CD4-positive, alpha-beta T cell treated with Interleukin-4 for 1 hour (primary cell): ENCODE measurements at places on chromosomes 2 and 18.

- no peak for DNase-seq
Observed at GRCh38 chr2:68423966-68424650, 43.0 kb downstream of the FBXO48 start.

- DNase-seq: no peak
Observed at GRCh38 chr18:26550998-26551694, 2.8 kb upstream of the KCTD1 start.

DNA sequence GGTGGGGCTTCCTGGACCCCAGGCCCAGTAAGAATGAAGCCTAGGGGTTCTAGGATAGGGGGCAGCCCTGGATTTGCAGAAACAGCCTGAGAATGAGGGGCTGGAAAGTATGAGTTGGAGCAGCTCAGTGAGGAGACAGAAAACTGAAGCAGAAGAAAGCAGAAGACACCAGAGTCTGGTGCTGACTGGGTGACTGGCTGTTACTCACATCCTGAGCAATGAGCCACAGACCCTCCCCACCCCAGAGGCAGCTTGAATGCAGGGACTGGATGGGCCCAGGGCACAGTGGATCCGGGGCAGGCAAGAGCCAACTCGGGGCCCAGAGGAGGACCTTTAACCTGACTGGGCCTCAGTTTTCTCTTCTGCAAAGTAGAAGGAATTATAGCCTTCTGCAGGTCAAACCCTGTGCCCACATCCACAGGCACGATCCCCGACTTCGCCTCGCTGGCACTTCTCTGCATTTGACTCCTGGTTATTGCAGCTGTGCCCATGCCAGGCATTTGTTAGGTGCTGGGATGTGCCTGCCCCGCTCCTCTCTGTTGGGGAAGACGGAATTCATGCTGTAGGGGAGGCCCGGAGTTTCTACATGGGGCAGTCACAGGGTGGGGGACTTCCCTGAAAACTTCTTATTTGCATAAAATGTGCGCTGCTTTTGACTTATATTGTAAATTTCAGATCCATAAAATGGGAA is 8.5 kb downstream of the STEAP3 start:
- no peak for DNase-seq

GRCh38 chr2:108604196-108604595 is 69.9 kb downstream of the LIMS1 start:
- DNase-seq: no peak

DNA sequence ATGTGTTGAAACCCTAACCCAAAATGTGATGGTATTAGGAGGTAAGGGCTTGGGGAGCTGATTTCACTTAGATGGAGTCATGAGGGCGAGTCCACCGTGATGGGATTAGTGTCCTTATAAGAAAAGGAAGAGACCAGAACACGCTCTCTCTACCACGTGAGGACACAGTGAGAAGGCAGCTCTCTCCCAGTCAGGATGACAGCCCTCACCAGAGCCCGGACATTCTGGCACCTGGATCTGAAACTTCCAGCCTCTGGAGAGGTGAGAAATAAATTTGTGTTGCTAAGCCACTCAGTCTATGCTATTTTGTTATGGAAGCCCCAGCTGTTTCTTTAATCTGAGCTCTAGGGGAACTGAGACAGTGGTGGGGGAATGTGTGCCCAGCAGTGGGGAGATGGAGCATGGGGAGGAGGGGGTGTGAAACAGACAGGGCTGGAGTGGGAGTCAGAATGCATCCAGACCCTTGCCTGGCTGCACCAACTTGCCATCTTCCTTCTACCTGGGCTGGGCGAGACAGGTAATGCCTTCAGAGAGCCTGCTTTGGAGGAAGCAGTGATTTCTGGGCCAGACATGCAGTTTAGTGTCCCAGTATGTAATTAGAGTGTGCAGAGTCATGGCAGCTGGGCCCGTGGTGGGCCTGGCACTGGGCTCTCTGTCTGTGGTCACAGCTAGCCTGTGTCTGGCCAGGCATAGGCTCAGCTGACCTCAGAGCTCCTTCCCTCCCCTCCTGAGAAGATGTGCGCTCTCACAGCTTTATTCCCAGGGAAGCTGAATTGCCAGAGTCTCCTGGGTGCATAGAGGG is 38.1 kb downstream of the RHOB start:
- no peak for DNase-seq

DNA sequence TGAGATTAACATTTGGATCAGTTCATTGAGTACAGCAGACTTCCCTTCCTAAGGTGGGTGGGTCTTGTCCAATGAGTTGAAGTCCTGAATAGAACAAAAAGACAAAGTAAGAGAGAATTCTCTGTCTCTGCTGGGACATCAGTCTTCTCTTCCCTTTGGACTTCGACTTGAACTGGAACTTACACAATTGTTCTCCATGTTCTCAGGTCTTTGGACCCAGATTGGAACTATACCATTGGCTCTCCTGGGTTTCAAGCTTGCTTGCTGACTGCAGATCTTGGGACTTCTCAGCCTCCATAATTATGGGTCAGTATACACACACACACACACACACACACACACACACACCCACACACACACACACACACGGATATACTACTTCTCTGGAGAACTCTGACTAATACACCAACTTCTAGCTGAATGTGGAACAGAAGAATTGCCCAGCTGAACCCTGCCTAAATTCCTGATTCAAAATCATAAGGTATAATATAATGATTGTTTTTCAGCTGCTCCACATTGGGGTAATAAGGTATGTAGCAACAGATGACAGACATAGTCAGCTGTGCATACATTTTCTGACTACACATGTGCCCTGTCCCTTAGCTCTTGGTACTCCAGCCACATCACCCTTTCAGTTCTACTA is 214.0 kb downstream of the TGIF1 start:
- DNase-seq: no peak

DNA sequence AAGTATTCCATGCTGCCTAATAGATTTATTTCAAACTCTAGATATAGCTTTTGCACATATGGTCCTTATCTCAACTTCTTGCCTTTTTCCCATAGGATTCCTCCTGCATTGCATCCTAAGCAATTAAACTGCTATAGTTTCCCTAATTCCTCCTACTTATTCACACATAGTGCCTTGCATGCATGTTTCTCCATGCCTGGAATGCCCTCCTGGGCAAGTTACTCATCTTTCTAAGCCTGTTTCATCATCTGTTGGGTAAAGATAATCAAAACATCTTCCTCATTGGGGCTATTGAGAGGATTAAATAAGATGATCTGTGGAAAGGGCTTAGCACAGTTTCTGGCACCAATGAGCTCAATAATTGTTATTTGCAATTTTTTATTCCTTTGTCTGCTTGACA is 726.5 kb downstream of the SLC4A3 start:
- no peak for DNase-seq

DNA sequence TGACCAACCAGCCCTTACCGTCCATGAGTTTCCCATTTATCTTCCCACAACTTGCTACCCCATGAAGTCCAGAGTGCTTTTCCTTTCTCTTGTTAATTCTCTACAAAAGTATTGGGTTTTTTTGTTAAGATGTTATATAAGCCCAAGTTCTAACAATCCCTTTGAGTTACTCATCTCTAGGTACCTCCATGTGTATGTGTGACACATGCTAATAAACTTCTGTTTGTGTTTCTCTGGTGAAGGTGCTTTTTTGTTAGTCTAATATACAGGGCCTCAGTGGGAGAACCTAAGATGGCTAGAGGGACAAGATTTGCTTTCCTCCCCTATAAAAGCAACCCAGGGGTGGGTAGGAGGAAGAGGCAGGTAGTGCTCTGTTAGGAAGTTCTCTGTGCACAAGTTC is 31.8 kb upstream of the RMDN2 start:
- no peak for DNase-seq

DNA sequence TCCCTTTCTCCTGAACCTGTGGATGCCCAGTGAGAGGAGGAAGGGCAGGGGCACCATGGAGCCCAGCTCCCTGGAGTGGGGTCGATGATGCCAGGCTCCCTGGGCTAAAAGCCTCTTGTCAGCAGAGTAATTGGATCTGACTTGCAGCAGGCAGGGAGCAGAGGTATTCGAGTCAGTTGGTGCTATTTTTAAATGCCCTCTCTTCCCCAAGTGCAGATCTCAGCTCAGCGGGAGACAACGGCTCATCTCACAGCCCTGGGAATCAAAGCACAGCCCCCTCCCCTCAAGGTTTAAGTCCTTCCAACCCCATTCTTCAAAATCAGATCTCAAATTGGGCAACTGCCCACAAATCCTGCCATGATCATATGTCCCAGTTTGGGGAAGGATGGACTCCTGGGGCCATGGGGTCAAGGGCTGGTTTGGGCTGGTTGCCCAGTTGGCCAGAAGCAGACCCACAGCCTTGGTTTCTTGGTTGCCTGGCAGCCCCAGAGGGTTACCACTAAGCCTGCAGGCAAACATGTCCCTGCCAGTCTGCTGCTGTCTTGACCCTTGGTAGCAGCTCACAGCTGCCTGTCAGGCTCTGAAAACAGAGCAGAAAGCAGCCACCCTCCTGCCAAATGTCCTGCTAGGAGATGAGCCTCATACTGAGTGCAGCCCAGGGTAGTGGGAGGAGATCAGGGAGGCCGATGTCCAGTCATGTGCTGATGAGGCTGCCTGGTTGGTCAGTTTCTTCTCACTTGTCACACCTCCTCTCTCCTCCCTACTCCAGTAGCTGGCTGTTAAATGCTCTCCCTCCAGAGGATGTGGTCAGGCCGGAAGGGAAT is 244.9 kb downstream of the LOXHD1 start:
- DNase-seq: no peak

DNA sequence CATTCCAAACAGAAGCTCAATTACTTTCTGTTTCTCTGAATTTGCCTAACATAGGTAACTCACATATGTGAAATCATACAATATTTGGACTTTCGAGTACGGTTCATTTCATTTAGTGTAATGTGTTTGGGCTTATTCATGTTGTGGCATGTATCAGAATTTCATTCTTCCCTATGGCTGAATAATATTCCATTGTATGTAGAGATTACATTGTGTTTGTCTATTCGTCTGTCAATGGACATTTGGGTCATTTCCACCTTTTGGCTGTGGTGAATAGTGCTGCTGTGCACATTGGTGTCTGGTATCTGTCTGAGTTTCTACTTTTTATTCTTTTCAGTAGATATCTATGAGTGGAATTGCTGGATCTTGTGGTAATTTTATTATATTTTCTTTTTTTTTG is 43.9 kb downstream of the LBH start:
- DNase-seq: no peak

DNA sequence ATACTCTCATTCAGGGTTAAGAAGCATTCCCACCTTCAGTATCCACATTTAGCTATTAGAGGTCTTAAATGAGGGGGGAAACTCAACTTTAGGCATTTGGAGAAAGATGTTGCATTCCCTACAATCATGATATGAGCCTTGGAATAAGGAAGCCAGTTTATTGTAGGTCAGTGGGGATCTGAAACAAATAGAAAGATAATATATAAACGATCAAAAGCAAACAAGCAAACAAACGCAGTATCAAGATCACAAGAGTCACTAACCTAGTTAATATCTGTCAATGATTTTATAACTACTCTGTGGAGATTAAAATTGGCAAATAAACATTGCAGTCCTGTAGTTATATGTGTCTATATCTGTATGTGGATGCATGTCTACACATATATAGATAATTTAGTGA is 152.4 kb upstream of the LRATD1 start:
- no peak for DNase-seq

GRCh38 chr2:145481334-145481922 is 961.5 kb upstream of the ZEB2 start:
- DNase-seq: no peak

DNA sequence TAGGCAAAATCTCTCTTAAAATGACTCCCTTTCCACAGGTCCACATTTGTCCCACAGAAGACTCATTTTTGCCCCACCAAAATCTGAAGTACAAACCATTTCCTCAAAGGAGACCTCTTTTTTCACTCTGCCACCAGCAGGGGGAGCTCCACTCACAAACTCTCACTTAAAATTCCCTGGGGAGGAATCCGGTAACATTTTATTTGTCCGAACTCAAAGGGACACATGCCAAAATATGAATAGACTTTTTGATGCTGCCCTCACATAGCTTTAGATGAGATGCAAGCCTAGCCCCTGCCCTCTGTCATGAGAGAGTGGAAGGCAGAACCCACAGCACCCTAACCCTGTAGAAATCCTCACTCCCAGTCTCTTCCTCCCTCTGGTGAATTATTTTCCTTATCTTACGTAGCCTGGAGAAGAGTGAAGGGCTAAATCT is 57.1 kb downstream of the RMDN2 start:
- peak; percentile 60 for DNase-seq

- peak; percentile 61 for DNase-seq
Observed at GRCh38 chr2:189751080-189751658, 11.4 kb downstream of the OSGEPL1 start.

DNA sequence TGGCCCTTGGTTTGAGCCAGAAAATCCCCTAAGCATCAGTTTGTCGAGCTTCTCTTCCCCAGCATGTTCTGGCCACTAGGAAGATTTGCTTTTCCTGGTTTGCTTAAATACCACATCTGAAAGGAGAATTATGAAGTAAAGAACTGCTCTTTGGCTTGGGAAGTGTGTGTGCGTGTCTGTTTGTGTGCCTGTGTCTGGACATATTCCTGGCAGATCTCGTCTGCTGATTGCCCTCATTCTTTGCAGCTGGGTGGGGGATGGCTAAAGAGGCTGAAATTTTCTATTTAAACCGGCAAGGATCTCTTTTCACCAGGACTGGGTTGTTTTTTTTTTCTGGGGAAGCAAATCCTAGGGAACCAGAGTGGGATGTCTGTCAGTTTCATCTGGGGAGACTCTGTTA is 57.3 kb upstream of the MBOAT2 start:
- no peak for DNase-seq

- DNase-seq: no peak
Observed at GRCh38 chr2:25499157-25499556, 157.4 kb upstream of the DNMT3A start.

DNA sequence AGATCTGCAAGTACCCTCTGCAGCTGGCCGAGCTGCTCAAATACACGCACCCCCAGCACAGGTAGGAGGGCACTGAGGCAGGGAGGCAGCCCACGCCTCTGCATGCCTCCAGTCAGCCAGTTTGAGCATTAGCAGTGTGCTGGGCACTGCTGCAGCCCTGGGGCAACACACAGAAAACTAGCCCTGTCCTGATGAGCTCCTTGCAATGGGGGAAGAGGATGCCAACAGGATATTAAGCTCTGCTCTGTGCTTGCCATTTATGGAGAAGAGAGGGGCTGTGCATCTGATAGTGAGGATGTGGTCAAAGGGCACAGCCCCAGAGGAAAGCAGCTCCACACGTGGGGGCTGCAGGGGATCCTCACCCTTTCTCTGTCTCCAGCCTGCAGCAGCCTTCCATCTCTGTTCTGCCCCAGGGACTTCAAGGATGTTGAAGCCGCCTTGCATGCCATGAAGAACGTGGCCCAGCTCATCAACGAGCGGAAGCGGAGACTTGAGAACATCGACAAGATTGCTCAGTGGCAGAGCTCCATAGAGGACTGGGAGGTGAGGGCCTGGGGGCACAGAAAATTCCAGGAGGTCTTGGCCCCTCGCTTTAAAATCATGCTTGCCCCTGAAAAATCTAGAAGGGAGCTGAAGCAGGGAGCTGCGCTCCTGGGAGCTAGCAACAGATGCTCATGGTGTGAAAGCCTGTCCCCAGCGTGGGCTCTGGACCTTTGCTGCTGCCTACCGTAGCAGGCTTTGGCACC is 51.7 kb downstream of the FAM168B start:
- DNase-seq: no peak

- DNase-seq: no peak
Observed at GRCh38 chr2:241499146-241499965, 9.0 kb downstream of the STK25 start.
